Cerebellar nuclear complex (tissue), 1 donor: ENCODE measurements at places on chromosomes 1 and 21.

GRCh38 chr1:111565079-111565478 is 54.5 kb upstream of the RAP1A start:
- DNase-seq: no peak

GRCh38 chr1:186535388-186536133 is 74.6 kb upstream of the PDC start:
- no peak for DNase-seq

GRCh38 chr1:59007820-59008598 is 224.2 kb upstream of the JUN start:
- DNase-seq: no peak

GRCh38 chr1:18183533-18183932 is 75.9 kb downstream of the IGSF21 start:
- no peak for DNase-seq
